Omental fat pad (tissue), 4 donors: ENCODE measurements at places on chromosomes 3 and 15.

DNA sequence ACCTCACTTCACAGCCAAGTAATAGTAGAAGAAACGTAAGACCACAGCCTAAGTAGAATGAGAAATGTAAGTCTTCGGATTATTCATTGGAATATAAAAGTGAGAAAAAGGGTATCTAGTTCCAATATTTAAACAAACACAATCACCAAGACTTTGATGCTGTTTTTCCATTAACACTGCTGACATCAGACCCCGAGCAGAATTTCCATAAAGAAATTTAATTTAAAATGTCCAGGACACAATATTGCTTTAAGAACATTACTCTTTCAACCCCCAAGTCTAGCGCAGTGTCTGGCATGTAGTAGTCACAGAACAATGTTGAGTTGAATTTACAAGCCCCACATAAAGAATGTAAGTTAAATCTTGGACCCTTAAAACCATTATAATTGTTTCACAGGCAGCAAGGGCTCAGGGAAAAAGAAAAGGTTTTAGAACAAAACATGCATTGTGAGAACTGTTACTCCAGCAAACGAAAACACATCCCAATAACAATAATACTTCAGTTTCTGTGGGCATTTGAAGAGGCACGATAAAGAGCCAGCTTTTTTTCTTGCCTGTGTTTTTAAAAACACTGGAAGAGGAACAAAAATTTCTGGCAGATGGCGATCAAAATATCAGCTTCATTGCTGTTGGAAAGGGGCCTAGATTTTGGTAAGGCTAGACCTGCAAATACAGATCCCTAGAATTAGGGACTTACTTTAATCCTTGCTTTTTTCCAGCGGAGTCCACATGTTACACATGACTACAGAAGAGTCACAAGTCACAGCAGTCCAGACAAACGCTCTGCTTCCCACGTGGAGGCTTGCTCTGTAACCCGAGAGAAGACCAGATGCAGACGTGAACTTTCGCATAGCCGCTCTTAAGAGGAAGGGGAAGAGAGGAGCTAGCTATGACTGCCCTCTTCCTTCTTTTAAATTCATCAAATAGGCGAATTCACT is 77.9 kb upstream of the IGSF10 start:
- DNase-seq: no peak

- DNase-seq: no peak
Observed at GRCh38 chr3:120773932-120774331, 31.4 kb downstream of the GTF2E1 start.

GRCh38 chr3:126113733-126114442 is 30.0 kb upstream of the SLC41A3 start:
- no peak for DNase-seq

DNA sequence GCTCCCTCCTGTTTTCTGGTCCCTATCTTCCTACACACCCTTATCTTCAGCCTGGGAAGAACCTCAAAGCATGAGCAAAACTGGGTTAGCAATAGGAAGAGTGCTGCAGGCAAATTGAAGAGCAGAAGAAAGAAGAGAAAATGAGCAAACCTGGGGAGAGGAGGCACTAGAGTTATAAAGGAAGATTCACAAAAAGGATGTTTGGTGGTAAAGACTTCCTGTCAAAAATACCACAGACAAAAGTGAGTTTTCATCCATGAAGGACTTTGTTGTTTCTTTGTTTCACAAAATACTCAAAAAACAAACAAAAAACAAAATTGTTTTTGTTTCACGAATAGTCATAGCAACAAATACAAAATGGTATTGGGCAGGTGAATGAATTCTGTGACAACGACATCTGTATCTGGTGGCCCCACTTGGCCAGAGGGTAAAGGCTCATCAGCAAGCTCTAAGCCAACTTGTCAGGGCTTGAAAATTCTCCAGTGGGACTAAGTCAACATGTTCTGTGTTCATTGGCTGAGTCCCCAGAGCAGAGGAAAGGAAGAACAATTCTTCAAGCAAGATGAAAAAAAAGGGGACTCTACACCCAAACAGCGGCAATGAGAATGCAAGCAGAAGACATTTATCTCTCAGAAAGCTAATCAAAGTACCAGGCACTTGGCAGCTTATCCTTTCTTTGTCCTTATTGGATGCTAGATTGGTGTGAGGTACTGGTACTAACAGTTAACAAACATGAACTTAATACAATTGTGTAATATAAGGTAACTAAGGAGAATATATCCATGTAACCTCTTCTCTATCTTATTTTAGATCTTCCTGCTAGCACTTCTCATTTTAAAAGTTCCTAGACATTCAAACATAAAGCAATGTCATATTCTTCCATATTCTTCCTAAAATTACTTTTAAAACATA is 9.7 kb downstream of the ATP8B4 start:
- no peak for DNase-seq

DNA sequence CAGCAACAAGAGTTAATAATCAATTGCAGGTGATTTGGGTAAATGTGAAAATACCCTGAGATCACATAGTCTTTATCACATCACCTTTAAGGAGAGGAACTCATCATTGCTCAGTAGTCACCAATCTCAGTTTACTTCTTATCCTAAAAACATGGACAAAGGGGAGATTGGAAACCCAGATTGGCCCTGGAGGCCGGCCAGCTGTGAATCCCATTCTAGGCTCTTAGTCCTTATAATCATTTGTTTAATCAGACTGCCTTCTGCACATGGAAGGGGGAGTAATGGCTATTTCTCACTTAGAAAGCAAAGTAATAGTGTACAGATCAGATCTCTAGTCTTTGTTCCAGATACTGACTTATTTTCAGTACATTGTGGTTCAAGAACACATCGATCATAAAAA is 37.2 kb upstream of the CPB1 start:
- no peak for DNase-seq

DNA sequence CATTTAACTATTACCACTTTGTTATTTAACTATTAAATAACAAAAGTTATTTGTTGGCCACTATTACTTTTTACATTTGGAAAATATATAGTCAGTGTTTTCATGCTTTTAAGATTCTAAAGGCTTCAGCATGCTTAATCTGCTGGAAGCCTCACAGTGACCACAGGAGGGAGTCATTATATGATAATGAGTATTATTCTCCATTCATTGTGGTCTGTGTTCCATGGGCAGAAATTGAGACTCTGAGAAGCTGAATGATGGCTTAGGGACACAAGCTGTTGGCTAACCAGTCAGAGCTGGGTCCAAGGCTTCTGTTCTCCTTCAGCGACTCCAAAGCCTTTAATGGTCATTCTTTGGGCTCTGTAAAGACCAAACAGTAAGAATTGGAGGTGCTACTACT is 64.7 kb downstream of the BFSP2 start:
- DNase-seq: no peak

GRCh38 chr3:187013159-187013716 is 82.9 kb downstream of the ST6GAL1 start:
- no peak for DNase-seq

DNA sequence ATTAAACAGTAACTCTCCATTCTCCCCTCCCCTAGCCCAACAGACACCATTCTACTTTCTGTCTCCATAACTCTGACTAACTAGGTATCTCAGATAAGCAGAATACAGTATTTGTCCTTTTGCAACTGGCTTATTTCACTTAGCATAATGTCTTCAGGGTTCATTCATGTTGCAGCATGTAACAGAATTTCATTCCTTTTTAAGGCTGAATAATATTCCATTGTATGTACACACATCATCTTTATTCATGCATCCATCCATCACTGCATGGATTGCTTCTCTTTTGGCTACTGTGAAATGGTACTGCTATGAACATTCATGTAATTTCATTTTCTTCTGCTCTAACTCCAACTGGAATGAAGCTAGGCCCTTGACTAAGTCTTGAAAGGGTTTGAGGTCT is 2.0 kb upstream of the PTPN23 start:
- DNase-seq: no peak

- DNase-seq: no peak
Observed at GRCh38 chr3:70754314-70754713, 441.9 kb upstream of the MDFIC2 start.

DNA sequence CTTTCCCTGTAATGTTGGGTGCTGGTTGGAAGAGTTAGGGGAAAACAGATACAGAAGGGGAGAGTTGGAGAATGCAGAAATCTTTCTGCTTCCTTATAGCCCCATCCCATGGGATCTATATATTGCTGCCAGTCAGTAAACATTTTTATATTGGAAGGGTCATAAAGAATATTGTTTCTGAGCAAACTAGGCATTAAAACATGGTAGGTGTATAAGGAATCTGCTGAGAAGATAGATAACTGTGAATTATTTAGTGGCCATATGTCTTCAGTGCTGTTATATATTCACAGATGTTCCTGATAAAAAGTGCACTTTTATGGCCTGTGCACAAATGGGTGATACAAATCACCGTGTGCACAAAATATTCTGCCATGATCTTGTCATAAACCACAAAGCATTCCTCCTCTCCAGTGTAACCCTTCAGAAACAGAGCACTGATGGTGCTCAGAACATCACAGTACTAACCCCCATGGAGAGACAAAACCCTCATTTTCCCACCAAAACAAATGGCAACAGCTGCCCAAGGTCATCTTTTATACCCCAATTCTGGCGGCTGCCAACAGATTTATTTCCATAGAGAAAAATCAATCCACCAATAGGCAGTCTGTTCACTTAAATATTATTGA is 269.3 kb downstream of the SLC9A9 start:
- DNase-seq: no peak

- no peak for DNase-seq
Observed at GRCh38 chr3:71010726-71011455, 572.6 kb downstream of the FOXP1 start.

- DNase-seq: no peak
Observed at GRCh38 chr3:129598000-129598381, 8.5 kb downstream of the PLXND1 start.

DNA sequence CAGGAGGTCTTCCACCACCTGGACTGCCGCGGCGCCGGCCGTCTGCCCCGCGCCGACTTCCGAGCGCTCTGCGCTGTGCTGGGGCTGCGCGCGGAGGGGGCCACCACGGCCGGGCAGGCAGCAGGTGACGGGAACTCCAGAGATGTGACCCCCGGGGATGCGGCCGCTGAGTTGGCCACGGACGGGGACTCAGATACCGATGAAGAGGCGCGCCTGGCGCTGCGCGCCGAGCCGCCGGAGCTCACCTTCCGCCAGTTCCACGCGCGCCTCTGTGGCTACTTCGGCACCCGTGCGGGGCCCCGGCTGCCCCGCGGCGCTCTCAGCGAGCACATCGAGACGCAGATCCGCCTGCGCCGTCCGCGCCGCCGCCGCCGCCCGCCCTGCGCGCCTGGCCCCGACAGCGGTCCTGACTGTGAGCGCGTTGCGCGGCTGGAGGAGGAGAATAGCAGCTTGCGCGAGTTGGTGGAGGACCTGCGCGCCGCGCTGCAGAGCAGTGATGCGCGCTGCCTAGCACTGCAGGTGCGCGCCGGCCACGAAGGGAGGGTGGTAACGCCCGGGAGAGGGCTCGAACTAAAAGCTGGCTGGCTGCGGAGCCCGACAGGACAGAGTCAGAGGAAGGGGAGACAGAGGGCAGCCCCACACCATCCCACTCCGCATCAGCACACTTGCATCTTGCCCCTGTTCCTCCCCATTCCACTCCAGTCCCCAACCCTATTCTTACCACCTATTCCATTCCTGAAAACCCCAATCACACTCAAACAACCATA is 885 bp downstream of the EFCC1 start:
- no peak for DNase-seq

DNA sequence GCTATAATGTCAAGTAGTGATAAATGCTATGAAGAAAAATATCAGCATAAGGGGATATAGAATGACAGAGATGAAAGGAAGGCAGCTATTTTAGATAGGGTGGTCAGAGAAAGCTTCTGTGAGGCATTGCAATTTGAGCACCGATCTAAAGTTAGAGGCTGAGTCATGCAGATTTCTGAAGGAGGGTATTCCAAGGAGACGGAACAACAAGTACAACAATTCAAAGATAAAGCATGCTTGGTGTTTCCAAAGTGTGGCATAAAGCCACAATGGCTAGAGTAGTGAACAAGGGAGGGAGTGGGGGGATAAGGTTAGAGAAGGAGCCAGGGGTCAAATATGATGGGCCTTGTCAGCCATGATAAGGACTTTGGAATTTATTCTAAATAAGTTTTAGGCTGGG is 71.9 kb downstream of the PFN2 start:
- DNase-seq: no peak

- peak; percentile 70 for DNase-seq
Observed at GRCh38 chr3:177934001-177934891, 602.0 kb upstream of the KCNMB2 start.

GRCh38 chr3:147113293-147114044 is 292.9 kb downstream of the ZIC4 start:
- DNase-seq: no peak

GRCh38 chr15:93378558-93378957 is 289.5 kb upstream of the RGMA start:
- no peak for DNase-seq

DNA sequence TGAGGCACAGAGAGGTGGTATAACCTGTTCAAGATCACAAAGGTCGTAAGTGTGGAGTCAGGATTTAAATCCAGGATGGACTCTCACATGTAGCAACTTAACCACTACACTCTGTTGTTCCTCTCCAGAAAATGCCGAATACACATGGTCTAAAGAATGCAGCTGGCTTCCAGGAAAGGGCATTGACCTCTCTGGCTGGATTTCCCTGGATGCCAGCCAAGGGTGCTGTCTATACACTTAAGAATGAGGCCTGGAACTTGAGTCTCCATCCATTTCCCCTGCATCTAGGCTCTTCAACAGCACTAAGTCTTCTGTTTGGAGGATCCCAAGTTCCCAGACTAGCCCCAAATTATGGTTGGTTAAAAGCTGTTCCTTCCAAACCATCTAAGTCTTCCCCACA is 60.5 kb downstream of the CERS3 start:
- peak; percentile 41 for DNase-seq
